ENCODE measurements at places on chromosomes 11 and 22.
A peak's percentile ranks its signal among the peaks of the same experiment; 100 is the strongest.

- no peak for DNase-seq
Measured at GRCh38 chr22:47199261-47199978, 437.0 kb downstream of the TBC1D22A start.

DNA sequence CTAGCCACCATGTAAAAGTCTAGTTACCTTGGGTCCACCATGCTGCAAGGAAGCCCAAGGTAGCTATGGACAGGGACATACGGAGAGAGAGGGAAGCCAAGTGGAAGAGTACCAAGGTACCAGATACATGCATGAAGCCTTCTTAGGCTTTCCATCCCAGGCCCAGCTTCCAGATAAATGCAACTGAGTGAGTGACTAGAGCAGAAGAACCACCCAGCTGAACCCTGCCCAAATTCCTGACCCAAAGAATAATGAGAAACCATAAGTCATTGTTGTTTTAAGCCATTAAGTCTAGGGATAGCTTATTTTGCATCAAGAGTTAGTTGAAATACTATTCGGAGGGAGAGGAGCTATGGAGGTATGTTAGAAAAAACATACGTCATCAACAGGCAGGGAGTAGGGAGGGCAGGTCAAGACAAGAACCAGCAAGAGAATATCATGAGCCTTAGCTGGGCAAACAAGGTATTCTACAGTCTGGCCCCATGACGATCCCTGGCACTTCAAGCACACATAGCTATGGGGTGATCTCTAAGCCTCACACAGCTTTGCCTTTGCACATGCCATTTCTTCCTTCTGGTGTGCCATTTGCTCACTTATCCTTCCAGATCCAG is 36.5 kb upstream of the APLNR start:
- no peak for DNase-seq

- no peak for DNase-seq
Measured at GRCh38 chr11:16117989-16118756, 238.2 kb downstream of the SOX6 start.

DNA sequence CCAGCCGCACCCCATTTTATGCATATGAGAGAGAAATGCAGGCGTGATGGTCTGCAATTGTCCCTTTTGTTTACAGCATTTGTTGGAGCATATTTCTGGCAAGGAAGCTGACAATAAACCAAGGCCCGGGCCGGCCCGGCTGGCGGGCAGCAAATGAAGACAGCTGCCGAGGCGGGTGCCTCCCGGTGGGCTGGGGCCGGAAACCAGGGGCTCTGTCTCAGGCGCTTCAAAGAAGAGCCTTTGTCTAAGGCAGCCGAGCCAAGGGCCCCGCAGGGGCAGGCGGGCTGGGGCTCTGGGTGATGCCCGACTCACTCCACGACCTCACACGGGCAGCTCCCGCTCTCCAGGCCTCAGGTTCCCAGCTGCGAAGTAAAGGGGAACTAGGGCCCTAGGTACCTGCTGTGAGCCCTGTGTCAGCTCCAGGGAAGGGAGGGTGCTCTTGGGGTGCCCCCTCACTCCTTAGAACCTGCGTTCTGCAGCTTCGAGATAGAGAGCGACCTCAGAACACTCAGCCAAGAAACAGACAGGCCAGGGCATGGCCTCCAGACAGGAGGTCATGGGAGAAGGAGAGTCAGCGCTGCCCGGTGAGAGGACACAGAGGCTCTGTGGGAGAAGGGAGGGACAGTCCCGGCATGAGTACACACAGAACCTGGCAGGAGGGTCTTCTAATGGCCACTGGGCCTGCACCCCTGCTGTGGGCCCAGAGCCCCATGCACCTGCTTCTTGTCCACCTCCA is 2.4 kb downstream of the LINC01488 start:
- no peak for DNase-seq

GRCh38 chr11:76184551-76184993 is 21.7 kb downstream of the WNT11 start:
- no peak for DNase-seq

DNA sequence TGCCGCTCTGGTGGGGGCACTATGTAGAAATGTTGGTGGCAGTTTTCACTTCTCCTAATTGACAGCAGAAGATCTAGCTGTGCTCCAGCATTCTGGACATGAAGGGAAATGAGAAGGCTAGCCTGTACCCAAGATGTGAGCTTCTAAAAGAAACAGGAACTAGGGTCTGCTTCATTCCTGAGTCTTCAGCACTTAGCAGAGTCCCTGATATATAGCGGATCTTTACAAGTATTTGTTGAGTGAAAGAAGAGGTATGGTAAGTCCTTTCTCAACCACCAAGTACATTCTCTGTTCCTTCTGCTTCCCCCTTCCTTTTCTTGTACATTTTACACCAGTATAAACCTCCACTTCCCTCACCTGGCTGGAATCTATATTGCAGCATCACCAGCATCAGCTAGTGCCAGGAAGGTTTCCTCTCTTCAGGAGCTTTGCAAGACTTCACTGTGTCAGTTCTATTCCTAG is 408.3 kb upstream of the CADM1 start:
- DNase-seq: peak; percentile 48

GRCh38 chr11:13384908-13385640 is 77.9 kb downstream of the BTBD10 start:
- DNase-seq: peak; percentile 52

- no peak for DNase-seq
Measured at GRCh38 chr11:3047637-3048036, 9.6 kb downstream of the CARS1 start.

- DNase-seq: no peak
Measured at GRCh38 chr11:114430290-114430689, 9.0 kb upstream of the REXO2 start.

GRCh38 chr11:69888483-69889181 is 69.4 kb upstream of the FGF3 start:
- DNase-seq: peak; percentile 81

DNA sequence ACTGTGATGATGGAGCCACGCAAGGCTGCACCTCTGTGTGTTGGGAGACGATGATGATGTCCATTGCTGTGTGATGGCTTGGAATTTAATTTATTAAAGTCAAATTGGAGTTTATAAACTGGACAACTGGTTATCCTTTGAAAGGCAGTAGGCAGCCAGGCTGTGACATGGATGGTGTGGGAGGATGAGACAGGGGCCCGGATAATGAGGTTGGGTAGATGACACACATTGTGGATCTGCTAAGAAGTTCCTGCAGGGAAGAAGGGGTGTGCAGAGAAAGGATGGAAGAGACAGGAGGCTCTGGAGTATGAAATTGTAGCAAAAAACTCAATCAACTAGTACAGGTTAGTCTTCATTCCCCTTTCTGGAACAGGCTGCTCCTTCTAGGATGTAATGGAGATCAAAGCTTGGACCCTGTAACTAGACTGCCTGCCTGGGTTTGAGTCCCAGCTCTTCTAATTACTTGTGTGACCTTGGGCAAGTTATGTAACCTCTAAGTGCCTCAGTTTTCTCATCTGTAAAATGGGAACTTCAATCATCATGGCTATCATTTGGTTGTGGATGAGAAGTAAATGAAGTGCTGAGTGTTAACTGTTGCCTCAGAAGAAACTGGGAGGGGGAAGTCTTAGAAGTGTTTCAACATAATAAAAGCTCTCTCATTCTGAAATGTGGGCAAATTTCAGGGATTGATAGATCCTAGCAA is 4.2 kb upstream of the HINFP start:
- no peak for DNase-seq
